ENCODE measurements at places on chromosomes 2 and 18.

DNA sequence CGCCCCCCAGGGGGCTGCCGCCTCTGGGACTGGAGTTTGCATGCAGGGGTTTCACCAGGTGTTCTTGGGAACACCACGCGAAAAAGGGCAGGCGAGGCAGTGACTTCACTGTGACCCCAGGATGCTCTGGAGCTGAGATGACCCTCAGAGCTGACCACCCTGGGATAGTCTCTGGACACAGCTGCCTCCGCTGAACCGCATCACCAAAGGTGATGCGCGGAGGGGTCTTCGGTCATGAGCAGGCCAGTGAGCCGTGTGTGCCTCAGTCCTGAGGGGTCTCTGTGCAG, 17.5 kb downstream of the GPR35 start:
- no peak for DNase-seq

DNA sequence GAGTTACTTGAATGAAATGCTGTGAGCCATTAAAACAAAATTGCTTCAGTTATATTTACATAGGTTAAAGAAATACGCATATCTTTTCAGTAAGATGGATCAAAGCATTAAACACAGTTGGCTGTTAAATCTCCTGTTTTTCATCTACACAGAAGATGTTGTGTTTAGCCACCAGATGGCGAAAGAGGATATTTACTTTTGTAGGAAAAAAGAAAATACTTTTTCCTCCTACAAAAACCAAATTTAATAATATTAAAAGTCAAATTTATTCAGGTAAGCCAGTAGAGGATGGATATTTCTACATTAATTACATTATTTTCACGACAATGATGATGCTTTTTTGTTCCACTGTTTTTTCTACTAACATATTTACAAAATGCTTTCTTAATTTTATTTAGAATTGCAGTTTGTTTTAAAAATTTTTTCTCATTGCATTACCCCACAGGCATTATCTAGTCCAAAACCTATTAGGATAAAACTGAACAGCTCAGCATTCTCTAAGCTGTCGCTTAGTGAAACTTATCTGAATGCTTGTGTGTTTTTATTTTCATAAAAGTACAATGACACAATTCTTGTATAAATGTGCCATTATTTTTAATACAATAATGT, 173.7 kb downstream of the ASXL3 start:
- DNase-seq: no peak

DNA sequence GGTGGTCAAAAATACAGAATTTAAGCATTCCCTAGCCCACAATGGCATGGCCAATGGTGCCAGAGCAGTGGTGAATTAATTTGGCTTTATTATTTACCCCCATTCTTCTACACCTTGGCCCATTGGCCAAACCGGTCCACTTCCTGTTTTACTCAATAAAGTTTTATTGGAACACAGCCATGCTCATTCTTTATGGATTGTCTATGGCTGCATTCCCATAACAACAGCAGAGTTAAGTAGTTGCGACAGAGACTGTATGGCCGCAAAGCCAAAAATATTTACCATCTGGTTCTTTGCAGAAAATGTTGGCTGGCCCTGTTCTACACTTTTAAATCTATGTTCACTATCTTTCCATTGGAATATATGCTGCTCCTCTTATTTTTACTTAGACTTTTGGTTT, 130.3 kb upstream of the CCDC68 start:
- no peak for DNase-seq

- no peak for DNase-seq
These were observed 37.7 kb downstream of the CD302 start for GRCh38 chr2:159760326-159760725.

DNA sequence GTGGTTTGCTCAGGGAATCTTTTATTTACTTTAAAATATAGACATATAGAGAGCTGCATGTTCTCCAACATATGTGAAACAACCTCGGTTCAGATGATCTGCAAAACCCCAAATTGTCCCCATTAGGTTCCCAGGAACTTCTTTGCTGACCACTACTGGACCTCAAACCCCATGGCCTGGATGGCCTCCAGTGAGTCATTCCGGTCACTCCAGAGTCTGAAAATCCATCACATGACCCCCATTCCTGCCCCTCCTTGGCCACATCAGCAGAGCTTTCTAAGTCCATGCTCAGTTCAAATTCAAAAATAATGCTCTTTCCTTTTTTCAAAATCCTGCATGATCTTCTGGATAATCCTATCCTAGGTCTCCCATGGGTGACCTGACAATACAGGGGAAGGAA, 271.0 kb downstream of the TNS1 start:
- no peak for DNase-seq
